ENCODE measurements at places on chromosomes 7 and 10.

DNA sequence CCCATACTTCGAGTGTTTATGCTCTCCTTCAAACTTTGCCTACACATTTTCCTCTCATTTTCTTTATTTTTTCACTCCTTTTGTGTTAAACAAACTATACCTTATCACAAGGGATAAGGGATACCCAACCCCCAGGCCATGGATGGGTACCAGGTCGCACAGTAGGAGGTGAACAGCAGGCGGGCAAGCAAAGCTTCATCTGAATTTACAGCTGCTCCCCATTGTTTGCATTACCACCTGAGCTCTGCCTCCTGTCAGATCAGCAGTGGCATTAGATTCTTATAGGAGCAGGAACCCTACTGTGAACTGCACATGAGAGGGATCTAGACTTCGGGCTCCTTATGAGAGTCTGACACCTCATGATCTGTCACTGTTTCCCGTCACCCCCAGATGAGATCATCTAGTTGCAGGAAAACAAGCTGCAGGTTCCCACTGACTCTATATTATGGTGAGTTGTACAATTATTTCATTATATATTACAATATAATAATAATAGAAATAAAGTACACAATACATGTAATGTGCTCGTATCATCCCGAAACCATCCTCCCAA lies 28.5 kb downstream of the ZC3HC1 start:
- DNase-seq = no peak

GRCh38 chr7:50214771-50215170 lies 89.7 kb upstream of the IKZF1 start:
- no peak for DNase-seq

DNA sequence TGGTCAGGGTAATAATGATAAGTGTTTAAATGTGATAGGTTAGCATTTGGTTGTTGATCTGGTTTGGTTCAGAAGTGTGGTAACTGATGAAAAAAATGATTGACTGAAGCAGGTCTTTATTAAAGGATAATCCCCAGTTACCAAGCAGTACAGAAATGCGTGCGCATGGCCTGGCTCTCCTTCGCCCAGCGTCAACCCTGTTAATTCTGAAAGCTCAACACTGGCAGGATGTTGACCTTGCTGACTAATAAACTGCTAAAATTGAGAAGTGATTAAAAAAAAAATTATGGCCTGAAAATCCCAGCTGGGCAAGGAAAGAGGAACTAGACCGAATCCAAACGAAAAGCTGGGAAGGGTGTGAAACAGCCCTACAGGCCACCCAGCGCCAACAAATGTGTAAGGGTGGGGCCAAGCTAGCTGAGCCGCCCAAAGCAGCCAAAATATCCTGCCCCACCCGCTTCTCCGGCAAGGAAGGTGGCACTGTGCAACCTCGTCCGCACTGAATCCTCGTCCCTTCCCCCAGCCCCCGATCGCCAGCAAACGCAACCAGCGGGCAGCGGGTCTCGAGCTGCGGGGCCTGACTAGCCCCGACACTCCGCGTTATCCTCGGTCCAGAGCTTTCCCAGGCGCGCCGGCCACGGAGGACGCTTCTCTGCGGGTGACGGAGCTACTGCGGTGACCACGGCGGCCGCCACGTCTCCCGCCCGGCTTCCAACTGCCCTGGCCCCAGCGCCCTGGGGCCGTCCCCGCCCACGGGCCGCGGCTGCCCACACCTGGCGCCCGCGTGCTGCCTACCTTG lies 561 bp downstream of the SHTN1 start:
- no peak for DNase-seq

GRCh38 chr10:96390460-96390864 lies 31.7 kb upstream of the OPALIN start:
- no peak for DNase-seq

- no peak for DNase-seq
Observed at GRCh38 chr7:93574269-93574645, 267 bp downstream of the CALCR start.

- DNase-seq = peak; percentile 33
Observed at GRCh38 chr10:70232155-70232858, 922 bp downstream of the PPA1 start.

GRCh38 chr10:49385939-49386922 lies 9.7 kb downstream of the DRGX start:
- DNase-seq = no peak

DNA sequence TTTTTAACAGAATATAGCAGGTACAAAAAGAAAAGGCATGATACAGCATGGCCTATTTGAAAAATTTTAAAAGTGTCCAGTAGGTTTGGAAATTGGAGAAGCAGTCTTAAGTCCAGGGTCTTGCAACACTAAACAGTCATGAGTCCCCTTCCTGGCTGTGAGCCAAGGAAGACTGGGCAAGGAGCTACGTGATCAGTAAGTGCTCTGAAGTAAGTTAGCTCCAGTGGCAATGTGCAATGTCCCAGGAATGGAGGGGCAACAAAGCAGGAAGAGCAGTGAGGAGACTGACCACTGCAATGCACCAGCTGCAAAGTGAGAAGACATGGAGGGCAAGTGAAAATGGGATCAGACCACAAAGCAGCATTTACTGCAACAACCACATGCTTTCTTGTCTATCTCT lies 72.9 kb upstream of the GRID1 start:
- DNase-seq = no peak

DNA sequence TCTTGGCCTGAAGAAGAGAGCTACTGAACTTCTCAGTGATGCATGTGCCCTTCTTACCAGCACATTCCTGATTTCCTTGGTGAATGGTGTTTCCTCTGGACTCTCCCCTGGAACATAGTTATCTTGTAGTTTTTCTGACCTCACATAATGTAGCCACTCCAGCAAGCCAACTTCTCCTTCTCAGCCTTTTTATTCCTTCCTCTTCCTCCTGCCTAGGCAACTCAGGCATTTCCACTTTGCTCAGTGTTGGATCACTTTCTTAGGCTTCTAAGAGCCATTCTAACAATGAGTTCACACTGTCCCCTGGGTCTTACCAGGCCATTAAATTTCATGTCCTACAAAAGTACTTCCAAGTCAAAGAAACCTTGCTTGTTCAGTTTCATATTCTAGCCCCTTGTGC lies 3.6 kb upstream of the PTTG1IP2 start:
- DNase-seq = no peak

DNA sequence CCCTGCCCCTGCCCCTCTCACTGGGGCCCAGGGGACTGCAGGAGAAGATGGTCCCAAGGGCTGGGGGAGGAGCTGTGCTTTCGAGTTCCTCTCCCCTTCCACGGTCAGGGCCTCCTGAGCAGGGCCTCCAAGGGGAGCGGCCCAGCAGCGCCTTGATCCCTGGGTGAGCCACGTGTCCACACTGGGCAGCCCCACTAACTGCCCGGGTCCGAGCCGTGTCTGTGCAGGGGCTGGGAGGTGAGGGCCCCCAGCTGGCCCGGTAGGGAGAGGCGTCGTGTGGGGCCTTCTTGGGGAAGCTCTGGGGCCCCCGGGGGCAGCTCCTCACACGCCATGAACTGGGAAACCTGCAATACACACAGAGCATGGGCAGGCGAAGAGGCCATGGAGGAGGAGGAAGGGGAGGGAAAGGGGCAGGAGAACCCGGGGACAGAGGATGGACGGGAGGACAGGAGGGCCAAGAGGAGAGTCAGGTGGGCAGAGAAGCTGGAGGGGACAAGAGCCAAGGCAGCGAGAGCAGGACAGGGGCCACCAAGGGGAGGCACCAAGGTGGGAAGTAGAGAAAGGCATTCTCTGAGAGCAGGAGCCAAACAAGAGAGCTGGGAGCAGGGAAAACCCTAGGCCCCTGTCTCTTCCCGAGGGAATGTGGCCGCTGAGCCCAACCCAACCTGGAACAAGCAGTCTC lies 32.8 kb downstream of the KCNH2 start:
- no peak for DNase-seq

DNA sequence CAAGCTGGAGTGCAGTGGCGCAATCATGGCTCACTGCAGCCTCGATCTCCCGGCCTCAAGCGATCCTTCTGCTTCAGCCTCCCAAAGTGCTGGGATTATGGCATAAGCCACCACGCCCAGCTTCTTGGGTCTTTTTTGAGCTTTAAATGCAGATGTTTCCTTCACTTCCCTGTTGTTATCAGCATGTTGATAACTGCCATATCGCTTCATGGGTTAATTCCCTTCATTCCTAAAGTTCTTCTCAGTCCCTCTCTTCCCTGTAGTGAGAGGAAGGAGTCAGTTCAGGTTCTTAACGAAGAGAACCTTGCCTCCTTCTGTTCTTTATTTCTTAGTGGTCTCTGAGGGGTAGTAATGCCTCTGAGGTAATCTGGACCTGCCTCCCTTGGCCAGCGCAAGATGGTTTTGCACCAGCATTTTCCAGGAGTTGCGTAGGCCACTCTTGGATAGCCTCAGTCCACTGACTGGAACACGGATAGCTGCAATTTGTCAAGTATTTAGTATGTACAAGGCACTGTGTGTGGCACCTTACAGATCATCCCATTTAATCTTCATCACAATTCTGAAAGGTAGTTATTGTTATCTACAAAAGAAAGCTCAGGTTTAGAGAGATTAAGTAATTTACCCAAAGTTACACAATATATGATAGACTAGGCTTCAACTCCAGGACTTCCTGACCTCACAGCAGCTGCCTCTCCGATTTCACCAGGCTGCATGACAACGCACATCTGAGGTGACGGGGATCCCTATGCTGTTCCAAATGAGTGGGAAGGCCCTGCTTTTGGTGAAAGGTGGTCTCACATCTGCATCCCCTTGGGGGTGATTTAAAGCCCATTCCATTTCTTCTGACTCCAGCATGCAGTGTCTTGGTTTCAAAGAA lies 60.5 kb downstream of the GATA3 start:
- DNase-seq = no peak

GRCh38 chr10:126905776-126906703 lies 812 bp downstream of the DOCK1 start:
- no peak for DNase-seq

- DNase-seq = no peak
Observed at GRCh38 chr7:25726781-25727311, 425.2 kb upstream of the NFE2L3 start.

- no peak for DNase-seq
Observed at GRCh38 chr10:121152935-121153334, 301.8 kb downstream of the WDR11 start.

GRCh38 chr10:123870260-123870659 lies 21.3 kb downstream of the CPXM2 start:
- no peak for DNase-seq

DNA sequence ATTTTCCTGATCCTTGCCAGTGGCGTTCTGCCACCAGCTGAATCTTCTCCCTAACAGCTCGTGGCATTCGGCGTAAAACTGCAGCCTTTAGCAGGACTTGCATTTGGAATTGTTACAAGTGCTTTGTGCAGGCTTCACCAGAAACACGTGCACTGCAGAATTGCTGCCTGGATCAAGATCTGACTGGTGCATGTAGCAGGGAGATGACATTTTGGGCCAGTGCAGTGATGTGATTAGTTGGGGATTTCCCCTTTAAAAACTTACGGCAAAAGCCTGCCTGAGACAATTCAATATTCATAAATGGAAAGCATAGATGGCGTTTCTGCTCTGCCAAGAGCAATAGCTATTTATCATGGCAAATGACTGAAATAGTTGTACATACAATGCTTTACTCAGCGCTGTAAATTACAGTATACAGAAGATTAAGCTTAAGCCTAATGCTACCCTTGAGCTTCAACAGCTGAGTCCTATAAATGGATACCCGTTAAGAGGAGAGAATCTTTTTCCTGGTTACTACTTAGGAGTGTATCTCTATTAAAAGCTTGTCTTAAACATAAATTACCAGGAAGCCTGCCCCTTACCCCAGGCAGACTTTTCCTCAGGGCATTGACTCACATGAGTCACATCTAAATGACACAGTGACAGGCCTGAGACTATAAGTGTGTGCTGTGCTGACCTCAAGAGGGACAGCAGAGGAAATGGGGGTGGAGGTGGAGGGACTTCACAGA lies 106.3 kb downstream of the ATXN7L1 start:
- no peak for DNase-seq

- DNase-seq = no peak
Observed at GRCh38 chr10:77692782-77693181, 55.2 kb upstream of the KCNMA1 start.

DNA sequence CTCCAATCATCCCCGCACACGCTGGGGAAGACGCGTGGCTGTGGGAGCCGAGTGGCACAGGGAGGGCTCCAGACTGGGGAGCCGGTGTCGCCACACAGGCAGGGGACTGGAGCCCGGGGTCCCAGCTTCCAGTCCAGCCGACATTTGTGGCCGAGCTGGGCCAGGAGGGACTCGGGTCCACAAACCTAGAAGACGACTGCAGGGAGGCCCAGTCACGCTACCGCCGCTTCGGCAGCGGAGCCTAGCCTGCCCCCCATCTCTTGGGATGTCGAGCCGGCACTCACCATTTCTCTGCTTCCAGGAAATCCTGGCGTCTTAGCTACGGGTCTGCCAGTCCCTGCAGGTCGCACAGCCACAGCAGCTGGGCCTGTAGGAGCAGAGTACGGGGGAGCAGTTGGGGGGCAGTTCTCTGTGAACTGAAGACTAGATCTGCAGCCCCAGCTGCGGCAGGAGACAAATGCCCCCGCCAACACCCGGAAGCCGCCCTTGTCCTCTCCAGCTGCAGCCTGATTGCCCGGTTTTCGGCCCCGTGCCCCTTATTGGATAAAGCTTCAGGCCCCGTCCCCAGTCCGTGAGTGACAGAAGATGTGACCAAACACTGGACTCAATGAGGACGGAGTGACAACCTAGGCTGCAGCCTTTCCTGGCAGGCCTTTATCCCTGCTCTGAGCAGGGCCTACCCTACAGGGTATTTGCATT lies 270.7 kb downstream of the ZNF33B start:
- DNase-seq = no peak

DNA sequence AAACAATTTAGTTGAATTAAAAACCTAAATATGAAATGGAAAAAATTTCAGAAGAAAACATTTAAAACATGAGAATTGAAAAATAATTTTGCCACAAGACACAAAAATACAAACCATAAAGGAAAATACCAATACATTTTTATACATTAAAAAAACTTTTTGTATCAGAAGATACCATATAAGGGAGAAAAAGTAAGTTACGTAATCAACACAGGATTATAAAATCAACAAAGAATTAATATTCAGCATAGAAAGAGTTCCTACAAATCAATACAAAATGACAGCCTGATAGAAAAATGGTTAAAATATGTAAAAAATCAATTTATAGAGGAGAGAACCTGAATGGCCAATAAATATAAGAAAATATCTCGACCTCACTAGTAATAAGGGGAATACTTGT lies 16.6 kb upstream of the SAMD9L start:
- DNase-seq = no peak

DNA sequence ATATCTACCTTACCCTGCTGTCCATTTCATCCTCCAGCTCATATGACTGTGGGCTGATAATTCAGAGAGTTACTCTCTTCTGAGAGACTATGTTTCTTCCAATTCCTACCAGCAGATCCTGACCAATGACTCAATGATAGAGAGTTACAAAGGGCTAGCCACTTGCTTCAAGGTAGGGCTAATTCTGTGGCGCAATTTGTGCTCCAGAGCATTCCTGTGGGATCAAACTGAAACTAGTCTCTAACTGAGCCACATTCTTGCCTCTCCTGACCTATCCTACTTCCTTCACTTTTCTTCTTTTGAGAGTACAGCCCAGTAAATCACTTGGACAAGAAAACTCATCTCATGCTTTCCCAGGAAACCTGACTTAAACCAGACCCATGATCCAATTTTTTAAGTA lies 17.9 kb upstream of the ASZ1 start:
- no peak for DNase-seq

GRCh38 chr7:112580717-112581435 lies 100.1 kb downstream of the LSMEM1 start:
- DNase-seq = no peak
